ENCODE measurements at places on chromosomes 5 and 9.

DNA sequence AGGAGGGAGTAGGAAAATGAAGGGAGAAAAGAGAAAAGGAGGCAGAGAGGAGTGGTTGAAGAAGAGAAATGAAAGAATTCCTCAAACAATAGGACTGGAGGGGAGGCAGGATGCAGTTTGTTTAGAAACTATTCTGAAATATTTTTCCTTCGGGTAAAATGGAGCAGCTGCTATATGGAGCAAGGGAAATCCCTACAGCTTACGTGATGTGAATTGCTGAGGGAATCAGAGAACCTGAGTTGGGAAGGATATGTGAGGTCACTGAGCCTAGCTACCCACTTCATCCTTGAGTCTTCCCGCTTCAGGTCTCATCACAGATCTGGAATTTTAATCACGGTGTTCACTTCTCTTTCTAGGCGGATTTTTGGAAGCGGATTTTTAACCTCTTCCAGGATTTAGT, 204.3 kb downstream of the ERCC6L2 start:
- no peak for DNase-seq

DNA sequence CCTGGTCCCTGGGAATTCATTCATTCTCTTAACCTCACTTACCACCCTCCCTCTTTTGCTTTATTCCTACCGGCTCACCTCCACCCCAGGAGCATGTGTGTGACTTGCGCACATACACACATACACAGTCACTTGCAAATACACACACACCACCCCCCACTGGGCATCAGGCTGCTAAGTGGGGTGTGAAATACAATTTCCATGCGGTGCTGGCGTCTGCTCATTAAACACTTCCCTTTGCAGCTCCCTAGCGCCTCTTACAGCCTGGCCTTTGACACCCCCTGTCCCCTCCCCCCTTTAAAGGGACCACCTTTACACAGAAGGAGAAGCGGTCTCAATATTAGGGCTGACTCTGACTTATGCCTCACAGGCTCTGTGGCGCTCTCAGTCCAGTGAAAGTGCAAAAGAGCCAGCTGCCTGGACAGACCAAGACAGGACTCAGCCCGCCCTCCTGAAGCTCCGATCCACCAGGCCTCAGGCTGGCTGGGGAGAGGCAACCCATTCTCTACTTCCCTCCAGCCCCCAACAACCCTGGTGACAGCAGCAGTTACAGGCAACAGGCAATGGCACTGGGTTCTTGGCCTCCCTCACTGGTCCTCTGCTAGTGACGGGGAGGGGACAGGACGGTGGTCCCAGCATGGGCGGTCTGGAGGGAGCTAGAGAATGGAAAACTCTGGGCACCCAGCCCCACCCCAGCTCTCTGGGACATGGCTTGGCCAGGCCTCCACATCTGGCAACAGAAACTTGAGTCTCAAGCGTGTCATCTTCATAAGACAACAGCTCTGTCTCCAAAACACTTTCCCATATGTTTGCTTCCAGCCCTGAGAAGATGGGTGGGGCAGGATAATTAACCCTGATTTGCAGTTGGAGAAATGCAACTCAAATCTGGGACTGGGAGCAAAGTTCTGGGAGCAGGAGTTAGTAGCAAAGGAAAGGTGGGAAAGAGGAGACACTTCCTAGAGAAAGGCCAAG, 12.0 kb downstream of the ENHO start:
- DNase-seq = no peak

- DNase-seq = no peak
Measured at GRCh38 chr5:109694451-109694891, 4.7 kb downstream of the MAN2A1 start.

DNA sequence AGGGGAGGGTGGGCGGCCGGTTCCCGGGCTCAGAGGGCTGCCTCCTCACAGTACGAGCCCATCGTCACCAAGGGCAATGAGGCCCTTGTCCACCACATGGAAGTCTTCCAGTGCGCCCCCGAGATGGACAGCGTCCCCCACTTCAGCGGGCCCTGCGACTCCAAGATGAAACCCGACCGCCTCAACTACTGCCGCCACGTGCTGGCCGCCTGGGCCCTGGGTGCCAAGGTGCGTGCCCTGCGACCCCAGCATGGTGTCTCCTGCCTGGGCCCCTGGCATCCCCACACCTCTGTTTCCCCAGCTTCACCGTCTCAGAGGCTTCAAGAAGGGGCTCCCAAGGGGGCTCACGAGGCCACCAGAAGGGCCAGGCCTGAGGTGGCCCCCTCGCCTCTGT, 7.2 kb downstream of the DBH start:
- DNase-seq = no peak

GRCh38 chr9:34654323-34655051, 2.5 kb downstream of the IL11RA start:
- DNase-seq = no peak

GRCh38 chr9:136881691-136882108, 4.6 kb upstream of the TRAF2 start:
- DNase-seq = peak; percentile 49

GRCh38 chr9:106400950-106401349, 462.0 kb upstream of the ZNF462 start:
- DNase-seq = no peak

DNA sequence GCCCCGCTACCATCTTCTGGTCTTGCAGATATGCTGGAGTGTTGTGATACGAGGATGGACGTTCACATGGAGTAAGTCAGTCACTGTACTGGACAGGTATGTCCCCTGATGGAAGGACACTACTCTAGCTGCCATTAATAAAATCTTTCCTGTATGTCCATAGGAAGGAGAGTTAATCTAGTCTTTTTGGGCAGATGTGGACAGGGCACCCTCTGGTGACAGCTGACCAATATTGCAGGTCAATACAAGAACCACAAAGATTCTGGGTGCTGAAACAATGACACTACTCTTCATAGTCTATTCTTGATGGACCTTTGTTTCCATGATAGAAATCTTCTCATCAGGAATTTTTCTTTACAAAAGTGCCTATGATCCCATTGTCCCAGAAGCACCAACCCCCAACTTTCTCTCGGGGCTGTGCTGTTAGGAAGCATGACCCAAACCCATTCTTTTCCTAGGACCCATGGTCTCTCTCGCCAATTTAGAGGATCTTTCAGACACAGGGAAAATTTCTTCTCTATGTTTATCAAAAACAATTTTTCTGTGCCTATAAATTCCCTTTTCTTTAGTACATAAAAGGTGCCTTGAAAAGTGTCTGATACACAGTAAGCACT, 376.9 kb downstream of the DTWD2 start:
- DNase-seq = no peak

GRCh38 chr9:98142925-98143481, 24.0 kb upstream of the TRIM14 start:
- DNase-seq = no peak

- DNase-seq = no peak
Measured at GRCh38 chr5:38582293-38582974, 26.0 kb upstream of the LIFR start.

DNA sequence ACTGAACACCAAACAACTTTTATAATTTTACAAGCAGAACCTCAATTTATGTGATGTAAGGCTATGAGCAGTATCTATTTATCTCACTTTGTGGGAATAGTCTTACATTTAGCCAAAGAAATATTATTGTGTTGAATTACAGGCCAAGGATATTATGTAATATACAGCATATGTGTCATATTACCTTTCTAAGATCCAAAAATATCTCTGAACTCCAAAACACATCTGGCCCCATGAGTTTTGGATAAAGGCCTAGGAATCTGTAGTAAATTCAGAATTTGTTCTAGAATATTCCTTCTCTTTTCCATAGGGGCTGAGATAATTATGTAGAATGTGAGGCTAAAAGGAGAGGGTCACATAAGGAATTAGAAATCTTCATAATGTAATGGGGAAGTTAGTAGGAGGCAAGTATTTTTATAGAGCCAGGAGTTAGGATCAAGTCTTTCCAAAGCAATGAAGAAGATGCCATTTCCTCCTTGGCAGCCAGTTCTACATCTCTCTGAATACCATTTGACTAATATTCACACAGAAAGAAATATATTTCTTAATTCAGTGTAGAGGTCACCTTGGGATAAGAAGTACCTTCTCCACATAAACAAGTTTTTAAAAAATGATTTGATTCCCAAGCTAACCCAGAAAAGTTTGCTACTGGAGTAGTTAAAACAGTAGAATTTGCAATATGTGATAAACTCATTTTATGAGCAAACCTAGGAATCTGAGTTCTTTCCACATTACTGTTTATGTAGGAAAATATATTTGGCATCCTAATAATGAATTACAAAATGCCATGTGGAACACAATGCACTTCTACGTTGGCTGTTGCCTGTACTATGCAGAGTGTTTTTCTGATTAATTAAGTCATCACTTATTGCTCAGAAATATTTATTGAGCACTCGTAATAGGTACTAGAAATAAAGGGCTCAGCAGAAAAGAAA, 20.3 kb upstream of the GRAMD2B start:
- DNase-seq = no peak

GRCh38 chr9:87733273-87734052, 7.5 kb downstream of the CTSL start:
- no peak for DNase-seq

GRCh38 chr5:169874621-169875020, 105.7 kb downstream of the INSYN2B start:
- no peak for DNase-seq

GRCh38 chr9:6305954-6306563, 22.1 kb upstream of the TPD52L3 start:
- no peak for DNase-seq

- DNase-seq = no peak
Measured at GRCh38 chr9:21119093-21119770, 22.4 kb downstream of the IFNW1 start.

- DNase-seq = no peak
Measured at GRCh38 chr5:89053547-89053946, 170.6 kb upstream of the MEF2C start.

- DNase-seq = no peak
Measured at GRCh38 chr9:27683181-27683580, 109.9 kb upstream of the C9orf72 start.

DNA sequence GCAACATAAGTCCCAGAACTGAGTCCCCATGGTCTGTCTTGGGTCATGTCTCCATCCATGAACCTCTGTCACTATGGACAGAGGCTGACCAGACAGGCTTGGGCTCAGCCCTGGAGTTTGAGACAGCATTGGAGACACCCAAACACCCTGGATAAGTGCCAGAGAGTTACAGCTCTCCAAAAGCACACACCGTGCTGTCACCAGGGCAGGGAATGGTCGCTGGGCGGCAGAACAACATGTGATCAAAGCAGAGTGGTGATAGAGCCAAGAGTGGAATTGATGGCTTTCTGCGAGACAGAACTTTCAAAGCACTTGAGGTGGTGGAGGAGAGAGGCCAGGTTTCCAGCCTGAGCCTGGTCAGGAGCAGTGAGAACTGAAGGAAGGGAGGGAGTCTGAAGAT, 50.1 kb downstream of the DRD1 start:
- no peak for DNase-seq

DNA sequence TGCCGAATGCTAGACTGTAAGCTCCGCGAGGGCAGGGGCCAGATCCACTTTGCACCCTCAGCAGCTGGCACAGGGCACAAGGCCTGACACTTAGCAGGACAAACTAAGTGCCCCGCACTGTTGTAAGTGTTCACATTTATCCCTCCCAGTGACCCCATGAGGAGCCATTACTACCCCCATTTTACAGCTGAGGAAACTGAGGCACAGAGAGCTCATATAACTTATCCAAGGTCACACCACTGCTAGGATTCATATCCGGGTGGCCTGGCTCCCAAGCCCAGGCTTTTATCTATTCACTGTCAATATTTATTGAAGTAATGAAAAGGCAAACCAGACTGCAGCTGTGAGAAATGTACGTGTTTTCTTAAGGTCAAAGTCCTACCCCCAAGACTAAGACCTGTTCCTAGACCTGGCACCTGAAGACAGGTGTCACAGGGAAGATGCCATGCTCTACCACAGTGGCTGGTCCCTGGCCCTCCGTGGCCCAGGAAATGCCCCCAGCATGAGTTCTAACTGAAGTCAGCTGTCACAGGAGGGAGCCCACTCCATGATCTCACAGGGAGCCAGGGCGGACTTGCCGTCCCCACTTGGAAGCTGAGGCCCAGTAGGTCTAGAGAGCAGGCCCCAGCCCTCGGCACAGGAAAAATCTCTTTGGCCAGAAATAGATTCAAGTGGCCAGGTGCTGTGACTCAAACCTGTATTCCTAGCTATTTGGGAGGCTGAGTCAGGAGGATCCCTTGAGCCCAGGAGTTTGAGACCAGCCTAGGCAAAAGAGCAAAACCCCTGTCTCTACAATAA, 74.7 kb upstream of the IL17B start:
- DNase-seq = no peak

DNA sequence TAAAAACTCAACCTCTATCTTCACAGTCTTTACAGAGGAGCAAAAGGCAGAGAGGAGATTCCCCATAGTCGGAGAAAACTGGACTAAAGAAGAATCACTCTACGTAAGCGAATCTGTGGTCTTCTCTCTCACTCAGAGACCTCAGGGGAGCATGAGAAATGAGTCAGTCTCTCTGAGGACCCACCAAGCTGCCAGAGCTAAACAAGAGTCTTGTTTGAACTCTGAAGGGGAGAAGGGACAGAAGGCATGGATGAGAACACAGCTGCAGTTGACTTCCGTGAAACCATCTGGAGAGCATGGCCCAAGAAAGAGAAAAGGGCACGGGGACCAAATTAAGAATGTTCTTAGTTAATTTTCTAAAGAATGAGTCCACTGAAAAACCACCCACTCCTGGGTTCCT, 12.8 kb upstream of the MAN2A1 start:
- no peak for DNase-seq

DNA sequence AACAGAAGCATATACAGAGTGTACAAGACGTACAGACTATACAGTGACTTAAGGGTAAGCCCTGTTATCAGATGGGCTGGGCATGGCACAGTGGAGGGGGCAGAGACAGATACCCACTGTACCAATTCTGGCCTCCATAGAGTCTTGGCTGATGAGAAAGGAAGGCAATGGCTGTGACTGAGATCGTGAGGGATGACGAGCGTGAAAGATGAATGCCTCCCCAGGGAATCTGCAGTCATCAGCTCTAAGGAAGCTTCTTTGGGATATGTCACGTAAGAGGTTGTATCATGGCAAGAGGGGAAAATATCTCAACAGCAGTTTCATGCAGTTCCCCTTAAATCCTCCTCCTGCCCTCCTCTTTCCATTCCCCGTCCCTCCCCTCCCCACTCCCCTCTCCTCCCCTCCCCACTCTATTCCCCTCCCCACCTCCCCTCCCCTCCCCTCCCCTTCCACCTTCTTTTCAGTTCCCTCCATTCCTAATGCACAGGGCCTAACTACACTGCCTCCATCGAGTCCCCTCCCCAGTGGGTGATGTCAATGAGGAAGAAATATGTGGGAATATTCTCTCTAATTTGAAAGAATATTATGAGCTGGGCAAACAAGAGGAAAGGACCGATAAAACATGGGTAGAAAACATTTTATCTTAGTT, 226.4 kb upstream of the DAP start:
- no peak for DNase-seq

DNA sequence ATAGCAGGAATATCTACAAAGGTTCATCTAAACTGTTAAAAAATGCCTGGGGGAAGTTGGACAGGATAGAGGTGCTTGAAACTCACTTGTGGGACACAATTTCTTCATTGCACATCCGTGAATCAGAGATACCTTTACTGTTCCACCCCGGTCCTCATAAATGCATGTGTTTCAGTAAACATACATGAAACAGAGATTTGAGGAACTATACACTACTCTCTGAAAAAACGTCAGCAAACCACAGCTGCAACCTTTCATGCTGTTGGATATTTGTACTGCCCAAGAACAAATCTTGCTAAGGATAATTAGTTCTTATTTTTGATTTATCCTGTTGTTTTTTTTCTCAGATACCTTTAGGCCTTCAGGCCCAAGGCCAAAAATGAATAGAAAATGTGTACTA, 337.3 kb downstream of the KDM4C start:
- no peak for DNase-seq

- DNase-seq = no peak
Measured at GRCh38 chr5:30997681-30998080, 195.8 kb upstream of the CDH6 start.

- DNase-seq = no peak
Measured at GRCh38 chr5:132468656-132469379, 21.8 kb downstream of the IRF1 start.
